ENCODE measurements at places on chromosomes 1 and 21.
A peak's percentile ranks its signal among the peaks of the same experiment; 100 is the strongest.

DNA sequence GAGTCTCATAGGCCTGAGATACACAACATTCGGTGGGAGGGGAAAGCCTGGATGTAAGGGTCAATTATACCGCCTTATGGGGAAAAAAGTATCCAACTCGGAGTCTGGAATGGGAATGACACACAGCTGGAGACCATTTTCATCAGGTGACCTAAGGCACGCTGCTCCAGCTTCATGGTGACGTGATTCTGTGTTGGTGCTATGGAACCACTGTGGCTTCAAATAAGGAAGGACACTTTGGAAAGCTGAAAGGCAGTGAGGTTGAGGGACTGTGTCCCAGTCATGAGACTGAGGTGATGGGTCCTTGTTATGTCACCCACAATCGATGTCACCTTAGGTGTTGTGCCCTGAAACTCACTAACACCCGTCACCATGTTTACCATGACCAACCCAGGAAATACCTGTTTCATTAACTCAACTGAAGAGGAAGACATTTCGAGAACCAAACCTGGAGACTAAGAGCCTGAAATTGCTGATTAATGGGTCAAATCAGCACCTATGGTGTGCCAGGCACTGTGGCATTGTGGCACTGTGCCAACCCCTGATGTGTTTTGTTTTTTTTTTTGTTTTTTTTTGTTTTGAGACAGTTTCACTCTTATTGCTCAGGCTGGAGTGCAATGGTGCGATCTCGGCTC lies 54.5 kb downstream of the IRF2BP2 start:
- no peak for DNase-seq

DNA sequence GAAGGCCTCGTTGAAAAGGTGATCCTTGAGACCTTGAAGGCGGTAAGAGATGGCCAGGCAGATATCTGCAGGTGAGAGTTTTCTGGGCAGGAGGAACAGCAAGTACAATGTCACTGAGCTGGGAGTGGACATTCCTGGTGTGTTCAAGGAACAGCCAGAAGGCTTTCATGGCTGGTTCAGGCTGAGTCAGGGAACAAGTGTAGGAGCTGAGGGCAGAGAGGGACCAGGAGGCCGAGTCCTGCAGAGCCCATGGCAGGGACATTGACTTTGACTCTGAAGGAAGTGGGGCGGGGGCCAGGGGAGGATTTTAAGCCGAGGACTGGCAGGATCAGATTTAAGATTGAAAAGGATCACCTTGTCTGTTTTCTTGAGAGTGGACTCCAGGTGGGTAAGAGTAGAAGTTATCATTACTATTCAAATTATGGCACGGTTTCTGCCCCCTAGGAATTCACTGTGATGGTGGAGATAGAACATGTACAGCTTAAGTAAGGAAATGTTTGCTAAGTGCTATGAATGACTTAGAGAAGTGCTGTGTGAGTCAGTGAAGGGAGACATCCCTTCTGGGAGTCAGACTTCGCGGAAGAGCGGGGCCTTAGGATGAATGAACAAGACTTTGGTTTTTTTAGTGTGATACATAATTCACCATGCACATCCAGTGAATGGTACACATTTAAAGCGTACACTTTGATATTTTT lies 202.3 kb downstream of the KIF26B start:
- DNase-seq, result no peak

DNA sequence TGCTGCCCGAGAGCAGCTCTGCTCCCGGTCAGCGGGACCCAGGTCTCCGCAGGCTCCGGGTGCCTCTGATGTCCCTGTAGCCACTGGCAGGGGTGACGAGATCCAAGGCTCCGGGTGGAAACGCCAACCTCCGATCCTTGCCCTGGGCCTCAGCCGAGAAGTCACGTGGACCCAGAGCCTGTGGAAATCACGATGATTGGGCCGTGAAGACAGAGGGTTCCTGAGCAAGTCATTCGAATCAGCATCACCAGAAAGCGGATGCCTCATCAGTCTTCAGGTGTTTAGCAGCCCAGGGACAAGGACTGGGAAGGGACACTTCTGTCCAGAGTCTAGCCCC lies 12.5 kb downstream of the LRRC3 start:
- DNase-seq, result no peak

DNA sequence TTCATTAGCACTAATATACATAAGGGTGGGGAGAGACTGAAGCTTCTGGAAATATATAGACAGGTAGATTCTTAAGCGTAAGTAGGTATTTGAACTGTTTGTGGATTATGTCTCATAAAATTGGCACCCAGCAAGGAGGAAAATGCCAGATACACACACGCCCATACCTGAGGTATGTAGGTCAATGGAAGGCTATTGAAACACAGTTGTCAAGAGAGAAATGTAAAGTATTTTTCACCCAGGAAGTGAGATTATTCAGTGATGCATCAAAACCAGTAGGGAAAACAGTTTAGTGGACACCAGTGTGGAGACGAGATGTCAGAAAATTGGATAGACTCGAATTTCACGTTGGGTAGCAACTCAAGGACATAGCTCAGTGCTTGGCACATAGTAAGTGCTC lies 4.7 kb upstream of the RSPH1 start:
- no peak for DNase-seq

GRCh38 chr1:228794810-228795209 lies 59.5 kb downstream of the RHOU start:
- no peak for DNase-seq

DNA sequence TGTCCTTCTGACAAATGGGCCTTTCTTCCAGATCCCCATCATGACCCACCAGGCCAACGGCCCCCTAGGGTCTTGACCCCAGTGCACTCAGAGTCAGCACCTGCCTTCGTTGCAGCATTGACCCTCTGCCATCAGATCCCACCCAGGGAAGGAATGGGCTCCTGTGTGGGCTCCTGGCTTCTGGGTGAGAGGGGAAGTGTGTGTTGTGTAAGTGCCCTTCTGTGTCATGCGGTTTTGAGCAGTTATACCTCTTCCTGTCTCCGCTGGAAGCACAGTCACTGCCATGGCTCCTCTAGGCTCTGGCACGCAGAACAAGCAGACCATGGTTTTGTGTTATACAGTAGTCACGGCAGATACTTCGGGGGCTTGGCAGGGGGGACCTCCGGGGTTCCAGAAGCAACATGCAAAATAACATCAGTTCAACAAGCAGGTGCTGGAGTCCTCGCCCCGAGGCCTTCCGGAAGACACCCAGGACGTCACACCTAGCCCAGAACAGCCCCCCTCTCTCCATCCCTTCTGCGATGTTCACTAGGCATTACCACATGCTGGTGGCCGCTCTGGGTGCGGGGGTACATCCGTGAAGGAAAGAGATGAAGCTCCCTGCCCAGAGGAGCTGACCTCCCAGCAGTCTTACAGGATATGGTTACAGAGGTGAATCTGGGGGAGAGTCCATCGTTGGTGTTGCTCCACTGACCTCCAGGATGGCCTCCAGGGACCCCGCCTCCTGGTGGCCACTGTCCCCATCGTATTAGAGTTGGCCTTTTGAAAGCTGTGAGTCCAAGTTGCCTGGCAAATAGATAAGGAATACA lies 17.4 kb upstream of the KCNAB2 start:
- DNase-seq, result no peak

- no peak for DNase-seq
These were observed 159.8 kb downstream of the ZNF326 start for GRCh38 chr1:90154711-90155110.

GRCh38 chr1:174841747-174842146 lies 158.0 kb upstream of the CACYBP start:
- DNase-seq, result no peak

- no peak for DNase-seq
These were observed 53.1 kb downstream of the SLC19A1 start for GRCh38 chr21:45488931-45489721.

DNA sequence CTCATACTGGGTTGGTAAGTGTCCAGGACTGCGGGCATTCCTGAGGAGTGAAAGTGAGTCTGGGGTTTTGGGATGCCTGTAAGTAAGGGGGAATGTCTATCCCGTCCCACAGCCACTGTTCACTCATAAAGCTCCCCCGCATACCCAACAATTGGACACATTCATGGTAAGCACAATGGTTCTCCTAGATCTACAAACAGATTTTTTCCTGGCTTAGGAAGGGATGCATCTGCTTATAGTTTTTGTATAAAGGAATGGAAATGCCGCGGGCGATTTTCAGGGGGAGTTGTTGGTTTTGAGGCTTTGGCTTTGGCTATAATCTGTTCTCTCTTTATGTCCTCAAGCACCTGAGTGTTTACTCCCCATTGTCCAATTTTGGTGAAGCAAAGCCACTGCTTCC lies 7.1 kb downstream of the ERVH48-1 start:
- DNase-seq, result no peak

GRCh38 chr1:28750330-28750729 lies 13.6 kb downstream of the YTHDF2 start:
- DNase-seq, result no peak

- DNase-seq, result peak; percentile 56
These were observed 2.2 kb downstream of the ZC3H12A start for GRCh38 chr1:37476460-37477197.

- DNase-seq, result no peak
These were observed 266.3 kb upstream of the OLFM3 start for GRCh38 chr1:102262994-102263393.

DNA sequence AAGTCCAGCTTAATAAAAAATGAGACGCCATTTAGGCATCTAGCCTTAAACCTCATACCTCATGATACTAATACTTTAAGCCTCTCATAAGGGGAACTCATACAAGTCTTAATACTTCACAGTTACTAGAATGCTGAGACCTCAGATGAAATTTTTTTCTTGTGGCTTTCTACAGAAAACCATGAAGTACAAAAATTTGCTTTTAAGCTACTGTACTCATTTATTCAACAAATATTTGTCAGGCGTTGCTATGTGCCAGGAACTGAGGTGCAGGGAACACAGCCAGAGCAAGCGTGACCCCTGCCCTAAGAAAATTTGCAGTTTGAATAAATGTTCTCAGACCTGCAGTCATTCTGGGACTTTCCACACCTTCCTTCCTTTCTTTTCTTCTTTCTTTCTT lies 150.6 kb downstream of the MRPL39 start:
- DNase-seq, result no peak

DNA sequence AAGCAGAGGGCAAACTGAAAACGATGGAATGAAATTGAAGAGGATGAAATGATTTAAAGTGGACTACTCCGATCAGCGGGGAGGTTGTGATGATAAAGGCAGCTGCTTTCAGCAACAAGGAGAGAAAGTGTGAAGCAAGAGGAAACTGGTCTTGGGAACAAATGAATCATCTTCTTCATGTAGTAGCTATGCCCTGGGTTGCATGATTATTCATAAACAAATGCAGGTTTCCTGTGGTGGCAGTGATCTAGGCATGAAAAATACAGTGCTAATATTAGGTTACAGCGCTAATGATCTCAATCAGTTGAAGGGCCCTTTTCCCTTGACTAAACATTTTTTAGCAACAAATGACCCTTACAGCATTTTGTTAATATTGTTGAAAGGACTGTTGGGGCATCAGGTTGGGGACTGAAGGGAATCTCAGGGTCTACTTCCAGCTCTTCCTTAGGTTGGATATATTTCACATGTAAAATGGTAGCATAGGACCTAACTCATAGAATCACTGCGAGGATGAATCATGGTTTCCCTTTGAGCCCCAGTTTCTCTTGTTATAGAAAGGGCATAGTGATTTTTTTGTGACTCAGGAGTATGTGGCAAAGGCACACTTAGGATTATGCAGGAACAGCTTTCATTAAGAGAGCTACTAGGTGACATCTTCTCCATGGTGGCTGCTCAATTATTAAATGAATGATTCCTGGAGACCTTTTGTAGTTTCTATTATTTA lies 1.9 kb upstream of the ZFYVE9 start:
- DNase-seq, result no peak

- DNase-seq, result peak; percentile 41
These were observed 13.5 kb upstream of the ACBD6 start for GRCh38 chr1:180515857-180516388.

- DNase-seq, result no peak
These were observed 34.2 kb upstream of the ETS2 start for GRCh38 chr21:38771536-38771935.

GRCh38 chr21:38092051-38092450 lies 164.7 kb upstream of the KCNJ15 start:
- no peak for DNase-seq

DNA sequence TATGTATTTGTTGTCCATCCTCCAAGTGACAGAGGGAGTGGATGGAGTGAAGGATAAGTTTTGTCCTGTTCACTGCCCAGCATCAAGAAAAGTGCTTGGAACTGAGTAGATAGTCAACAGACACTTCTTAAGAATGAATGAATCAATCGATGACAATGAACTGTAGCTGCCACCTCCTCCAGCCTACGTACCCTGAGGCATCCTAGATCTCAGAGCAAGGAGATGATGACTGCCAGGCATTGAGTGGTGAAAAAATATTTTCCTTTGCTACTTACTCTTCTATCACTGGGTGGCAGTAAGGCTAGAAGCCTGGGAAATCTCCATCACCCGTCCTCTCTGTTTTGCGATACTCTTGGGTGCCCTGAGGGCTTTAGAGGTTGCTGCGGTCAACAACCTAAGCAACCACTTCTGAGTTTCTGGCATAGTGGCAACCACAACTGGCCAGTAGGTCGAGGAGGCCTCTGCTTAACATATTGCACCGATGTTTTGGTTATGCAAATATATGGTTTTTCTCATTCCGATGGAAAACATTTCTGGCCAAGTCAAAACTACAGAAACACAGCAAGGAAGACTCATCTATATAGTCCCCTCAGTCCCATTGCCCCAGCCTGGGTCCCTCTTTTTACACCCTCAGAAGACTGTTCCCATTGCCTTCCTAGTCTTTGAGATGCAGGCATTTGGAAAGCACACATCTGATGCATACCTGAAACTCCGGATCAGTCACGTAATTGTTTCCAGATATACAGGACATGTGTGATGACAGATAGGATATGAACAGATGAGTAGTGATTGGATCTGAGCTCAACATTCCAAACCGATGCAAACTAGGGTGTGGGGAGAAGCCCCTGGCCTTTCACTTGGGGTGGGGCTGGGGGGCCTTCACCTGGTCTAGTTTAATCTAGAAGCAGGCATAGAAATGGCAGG lies 136.8 kb downstream of the RUNX1 start:
- DNase-seq, result no peak

DNA sequence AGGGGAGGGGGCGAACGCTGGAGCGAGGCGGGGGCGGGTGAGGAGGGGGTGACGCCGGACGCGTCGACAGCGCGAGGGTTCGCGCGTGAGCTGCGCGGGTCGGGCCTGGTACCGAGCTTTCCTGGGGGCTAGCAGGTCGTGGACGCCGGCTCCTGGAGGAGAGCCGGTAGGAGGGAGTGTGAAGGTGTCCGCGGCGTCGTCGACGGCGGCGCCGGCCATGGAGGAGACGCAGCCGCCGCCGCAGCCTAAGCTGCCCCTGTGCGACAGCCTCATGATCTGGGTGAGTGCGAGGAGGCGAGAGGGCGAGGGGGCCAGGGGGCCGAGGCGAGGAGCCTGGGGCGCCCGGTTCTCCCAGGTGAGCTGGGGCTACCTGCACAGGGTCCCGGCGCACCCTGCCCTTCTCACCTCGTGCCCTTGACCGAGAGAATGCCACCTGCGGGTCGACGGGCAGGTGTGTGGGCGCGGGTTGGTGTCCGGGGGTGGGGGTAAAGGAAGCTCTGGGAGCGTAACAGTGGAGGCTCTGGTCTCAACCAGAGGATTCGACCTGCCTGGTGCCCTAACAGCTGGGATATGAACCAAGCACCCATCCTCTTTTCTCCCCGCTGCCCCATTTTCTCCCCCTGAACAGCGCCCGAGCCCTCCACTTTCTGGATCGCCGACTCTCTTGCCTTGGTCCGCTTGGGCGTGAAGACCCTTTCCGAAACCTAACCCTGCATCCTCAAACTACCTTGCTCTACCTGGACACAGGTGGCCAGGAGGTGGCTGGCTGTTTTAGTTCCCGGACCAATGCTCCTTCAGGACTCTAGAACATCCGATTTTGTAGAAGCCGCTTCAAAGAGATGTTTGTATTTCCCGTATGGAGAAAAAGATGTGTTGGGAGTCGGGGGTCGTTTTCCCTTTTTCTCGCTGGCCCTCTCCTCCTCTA lies at the start of gene HOOK1:
Gene HOOK1, plus strand, starts transcription at position 49 of the 925 bp plus-strand sequence. Its CDS starts 169 bp downstream, at position 218.
- DNase-seq, result no peak

GRCh38 chr1:154191990-154192461 lies at the start of gene TPM3:
TSS of gene TPM3 (minus strand) at chr1:154192100. CDS start at chr1:154192018, 82 bp downstream.
- no peak for DNase-seq
